Fibroblast of mammary gland (primary cell): ENCODE measurements at places on chromosomes 12 and 14.

DNA sequence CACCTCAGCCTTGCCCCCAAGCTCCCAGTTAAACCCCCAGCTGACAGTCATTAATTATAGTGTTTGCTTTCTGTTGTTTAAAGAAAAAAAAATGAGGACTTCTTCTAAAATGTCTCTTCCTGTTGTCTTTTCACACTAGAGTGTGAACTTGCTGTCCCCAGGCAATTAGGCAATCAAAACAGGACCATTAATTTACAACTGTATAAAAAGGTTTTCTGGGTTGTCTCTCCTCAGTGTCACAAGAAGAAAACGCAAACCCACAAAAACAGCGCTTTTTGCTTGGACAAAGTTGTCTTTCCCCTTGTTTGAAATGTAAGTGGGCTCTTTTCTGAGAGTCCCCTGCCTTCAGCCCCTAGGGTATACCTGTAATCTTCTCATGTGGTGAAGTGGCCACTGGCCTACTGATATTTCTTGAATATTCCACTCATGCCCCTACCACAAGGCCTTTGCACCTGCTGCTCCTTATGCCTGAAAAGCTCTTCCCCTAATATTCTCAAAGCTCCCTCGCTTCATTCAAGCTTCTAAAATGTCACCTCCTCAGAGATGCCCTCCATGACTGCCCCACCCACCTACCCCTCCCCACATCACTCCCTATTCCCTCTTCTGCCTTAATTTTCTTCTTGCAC, 158.9 kb upstream of the PWP1 start:
- DNase-seq = no peak

DNA sequence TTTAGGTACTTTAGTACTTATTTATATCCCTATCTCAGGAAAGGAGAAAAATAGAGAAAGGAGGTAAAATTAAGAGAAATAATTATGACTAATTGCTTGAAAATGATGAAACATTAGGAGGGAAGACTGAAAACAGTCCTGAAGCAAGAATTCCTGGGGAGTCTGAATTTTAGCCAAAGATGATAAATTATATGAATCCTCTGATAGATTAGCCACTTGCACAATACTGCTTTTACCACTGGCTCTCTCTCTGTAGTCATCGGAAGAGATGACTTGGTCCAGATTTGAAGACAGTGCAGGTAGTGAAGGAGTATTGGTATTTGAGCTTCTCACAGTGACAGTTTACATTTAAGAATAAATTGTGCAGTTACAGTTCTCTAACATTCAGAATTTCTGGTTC, 83.8 kb upstream of the CLEC14A start:
- peak; percentile 88 for DNase-seq

DNA sequence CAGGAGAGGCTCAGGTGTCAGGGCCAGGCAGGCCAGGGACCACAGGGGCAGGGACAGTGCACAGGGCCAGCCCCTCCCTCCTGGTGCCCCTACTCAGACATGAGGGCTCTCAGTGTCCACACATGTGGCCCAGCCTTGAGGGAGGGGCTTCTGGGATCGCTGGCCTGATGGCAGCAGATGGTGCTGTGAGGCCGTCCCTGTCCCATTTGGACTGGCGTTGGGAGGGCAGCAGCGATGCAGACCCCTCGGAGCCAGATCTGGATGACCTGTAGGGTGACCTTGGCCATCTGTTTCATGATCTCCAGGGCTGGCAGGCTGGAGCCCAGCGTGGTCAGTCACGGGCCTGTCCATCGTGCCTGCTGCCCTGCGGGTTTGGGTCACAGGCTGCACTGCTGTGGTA, 377.6 kb downstream of the TMEM121 start:
- DNase-seq = no peak

- DNase-seq = no peak
Observed at GRCh38 chr12:121456551-121456950, 56.6 kb downstream of the RNF34 start.

DNA sequence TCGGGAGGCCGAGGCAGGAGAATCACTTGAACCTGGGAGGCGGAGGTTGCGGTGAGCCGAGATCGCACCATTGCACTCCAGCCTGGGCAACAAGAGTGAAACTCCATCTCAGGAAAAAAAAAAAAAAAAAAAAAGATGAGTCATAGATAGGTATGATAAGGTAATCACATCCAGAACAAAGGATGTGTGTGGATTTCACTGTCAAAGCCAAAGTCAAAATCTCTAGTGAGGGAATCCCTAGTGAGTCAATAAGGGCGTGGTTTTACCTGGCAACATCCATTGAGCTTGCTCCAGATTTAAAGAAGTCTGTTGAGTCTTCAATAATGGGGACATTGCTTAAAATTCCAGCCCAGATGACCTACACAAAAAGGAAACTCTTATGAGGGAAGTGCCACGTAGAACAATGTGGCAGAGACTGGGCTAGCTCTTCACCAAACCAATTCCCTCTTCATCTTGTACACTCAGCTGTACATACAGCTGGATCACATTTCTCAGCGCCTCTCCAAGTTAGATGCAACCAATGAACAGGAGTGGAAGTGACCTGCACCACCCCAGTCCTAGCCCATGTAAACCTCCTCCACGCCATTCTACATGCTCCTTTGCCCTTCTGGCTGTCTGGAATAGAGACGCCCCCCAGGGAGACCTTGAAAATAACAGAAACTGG, 23.4 kb downstream of the ALDH1L2 start:
- no peak for DNase-seq
